Fibroblast of upper back skin (primary cell): ENCODE measurements at places on chromosomes 2 and 18.

DNA sequence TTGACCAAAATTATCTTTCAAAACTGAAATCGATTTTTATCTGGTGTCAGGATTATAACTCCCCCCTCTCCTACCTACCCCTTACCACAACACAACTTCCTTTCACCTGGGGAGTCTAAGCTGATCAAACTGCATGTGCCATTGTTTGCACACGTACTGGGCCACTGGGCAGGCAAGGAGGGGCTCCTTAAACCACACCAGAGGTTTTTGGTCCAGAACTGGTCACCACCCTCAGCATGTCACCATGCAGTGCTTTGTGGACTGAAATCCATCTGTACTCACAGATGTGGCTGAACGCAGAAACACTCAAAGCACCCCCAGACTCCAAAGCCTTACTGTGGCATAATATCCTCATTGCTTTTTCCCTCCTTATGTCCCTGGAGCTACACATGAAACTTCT lies 13.9 kb upstream of the ARHGAP25 start:
- no peak for DNase-seq

DNA sequence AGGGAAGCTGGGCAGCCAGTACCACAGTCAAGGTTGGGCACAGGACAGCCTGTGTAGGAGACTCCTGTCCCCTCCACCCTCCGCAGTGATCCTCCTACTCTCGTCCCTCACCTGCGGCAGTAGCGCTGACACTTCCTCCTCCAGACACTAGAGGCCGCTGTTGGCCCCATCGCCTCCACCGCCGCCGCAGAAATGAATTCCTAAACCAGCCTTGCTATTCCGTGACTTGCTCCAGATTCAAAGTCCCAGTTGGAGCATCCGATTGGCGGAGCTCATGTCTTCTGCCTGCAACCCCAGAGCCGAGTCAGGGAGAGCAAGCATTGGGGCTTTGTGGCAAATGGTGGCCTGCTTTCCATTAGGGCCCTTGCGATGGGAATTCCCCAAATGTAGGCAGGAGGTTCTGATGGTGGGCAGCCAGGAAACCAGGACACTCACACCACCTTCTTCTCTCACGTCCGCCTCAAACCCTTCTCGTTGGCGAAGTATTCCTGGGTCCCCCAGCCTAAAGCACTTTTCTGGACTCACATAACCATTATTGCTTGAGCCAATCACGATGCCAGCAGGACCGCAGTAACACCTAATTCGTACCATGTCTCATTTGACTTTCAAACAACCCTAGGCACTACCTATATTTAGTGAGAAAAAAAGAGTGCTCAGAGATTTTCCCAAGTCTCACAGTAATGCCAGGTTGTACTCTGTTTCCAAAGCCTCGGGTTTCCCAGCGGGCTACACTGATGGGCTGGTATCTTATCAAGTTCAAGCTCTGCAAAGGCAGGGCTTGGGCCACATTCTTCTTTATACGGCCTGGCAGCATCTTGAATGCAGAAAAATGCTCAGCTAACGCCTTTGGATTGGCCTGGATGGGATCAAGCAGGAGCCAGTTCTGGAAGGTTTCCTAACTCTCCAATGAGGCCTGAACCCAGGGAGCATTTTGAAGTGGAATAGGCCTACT lies 1.2 kb upstream of the DNAJB2 start:
- peak; percentile 86 for DNase-seq

DNA sequence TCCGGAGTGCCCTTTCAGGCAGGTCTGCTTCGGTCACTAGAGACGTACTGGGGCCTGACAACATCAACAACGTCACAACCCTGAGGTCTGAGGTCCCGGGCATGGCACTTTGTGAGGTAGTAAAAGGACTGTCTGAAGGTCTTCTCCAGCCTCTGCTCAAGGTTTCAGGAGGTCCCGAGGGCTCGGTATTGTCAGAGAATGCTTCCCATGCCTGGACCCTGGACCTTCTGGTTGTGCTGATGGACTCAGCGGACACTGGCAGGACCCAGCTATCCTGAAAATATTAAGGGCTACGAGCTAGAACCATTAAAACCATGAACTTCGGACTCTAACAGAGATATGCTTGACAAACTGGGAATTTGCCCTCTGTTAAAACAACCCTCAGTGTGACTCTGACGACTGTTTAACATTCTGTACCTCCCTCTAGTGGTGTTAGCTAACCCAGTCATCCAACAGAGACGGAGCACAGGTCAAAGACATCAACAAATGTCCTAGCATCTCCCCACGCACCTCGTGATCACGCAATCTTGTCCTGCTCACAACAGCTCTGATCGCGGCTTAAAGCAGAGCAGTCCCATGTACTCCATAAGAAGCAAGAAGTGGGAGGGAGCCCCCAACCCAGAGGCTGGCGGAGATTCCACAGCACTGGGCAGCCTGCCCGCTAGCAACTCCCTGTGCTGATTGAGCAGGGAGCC lies 96.5 kb downstream of the CCDC93 start:
- no peak for DNase-seq

DNA sequence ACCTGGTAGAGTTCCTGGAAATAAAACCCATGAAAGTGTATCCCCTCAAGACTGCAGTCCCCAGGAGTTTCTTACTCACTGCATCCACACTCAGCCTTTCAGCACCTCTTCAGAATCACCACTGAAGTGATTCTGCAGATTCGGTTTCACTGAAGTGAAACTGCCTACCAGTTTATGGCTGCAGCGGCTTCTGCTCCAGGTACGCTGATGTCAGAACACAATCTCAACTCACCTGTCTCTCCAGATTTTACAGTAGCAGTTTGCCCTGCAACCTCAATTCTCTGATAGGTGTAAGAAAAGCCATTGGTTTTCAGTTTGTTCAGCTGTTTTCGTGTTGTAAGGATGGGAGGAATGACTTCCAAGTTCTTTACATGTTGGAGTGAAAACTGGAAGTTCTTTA lies 124.8 kb downstream of the TSN start:
- DNase-seq: no peak

DNA sequence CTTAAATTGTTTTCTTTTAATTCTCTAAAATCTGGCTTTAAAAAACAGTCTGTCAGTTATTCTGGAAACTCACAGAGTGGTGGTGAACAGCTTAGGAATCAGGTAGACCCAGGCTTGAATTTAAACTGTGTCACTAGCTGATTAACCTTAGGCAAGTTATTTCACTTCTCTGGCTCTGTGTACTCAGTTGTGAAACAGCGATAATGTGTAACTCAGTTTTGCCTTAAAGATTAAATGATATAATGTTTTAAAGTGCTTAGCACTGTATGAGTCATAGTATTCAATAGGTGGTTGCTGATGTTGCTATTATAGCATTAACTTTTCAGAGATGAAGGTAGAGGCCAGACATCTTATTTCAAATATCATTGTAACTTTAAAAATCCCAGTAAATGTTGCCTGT lies 40.7 kb downstream of the PKP4 start:
- no peak for DNase-seq

GRCh38 chr2:69171116-69171896 lies 158.3 kb downstream of the ANTXR1 start:
- DNase-seq: peak; percentile 40

DNA sequence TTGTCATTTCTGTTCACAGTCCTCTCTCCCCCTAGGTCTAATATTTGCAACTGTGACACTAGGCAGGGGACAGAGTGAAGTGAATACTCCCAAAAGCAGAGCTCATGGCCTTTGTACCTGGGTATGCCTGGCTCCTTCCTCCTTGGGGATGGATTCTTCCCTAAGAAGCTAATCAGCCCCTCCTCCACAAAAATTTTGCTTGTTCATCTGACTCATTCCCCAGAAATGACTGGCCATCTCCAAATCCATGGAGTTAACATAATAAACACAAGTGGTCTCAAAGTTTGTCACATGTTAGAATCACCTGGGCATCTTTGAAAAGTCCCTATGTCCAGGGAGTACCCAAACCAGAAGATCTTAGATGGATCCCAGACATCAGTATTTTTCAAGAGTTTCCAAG lies 65.3 kb downstream of the SUCLG1 start:
- peak; percentile 25 for DNase-seq

- no peak for DNase-seq
Observed at GRCh38 chr2:120441744-120442471, 96.0 kb downstream of the INHBB start.

DNA sequence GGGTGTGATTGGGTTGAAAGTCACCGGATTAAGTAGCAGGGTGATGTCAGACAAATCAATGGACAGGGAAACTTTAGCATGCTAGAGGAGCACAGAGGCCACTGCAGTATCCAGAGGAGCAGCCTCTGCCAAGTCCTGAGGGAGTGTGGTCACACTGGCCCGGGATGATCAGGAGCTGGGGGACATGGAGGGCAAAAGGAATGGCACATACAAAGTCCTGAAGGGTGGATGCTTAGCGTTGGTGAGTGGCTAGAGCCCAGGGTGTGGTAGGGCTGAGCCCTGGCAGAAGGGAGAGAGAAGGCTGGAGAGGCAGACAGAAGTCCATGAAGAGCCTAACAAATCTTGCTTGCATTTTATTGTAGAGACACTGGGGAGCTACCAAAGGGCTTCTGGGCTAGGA lies 58.9 kb downstream of the RHBDD1 start:
- DNase-seq: no peak

DNA sequence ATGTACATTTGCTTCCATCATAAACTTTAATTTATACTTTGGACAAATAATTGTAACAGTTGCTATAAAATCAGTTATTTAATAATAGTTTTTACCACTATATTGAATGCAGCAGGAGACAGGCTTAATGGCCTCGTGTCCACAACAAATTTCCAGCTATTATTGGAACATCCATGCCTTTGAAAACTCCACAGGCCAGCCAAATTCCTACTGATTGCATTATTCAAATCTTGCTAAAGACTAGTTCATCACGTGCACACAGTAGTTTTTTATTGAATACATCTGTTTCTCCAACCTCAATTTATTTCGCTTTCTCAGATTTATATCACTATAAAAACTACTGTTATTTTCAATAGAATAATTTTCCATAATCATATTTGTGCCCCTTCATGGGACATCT lies 18.4 kb upstream of the PTPRM start:
- DNase-seq: no peak

DNA sequence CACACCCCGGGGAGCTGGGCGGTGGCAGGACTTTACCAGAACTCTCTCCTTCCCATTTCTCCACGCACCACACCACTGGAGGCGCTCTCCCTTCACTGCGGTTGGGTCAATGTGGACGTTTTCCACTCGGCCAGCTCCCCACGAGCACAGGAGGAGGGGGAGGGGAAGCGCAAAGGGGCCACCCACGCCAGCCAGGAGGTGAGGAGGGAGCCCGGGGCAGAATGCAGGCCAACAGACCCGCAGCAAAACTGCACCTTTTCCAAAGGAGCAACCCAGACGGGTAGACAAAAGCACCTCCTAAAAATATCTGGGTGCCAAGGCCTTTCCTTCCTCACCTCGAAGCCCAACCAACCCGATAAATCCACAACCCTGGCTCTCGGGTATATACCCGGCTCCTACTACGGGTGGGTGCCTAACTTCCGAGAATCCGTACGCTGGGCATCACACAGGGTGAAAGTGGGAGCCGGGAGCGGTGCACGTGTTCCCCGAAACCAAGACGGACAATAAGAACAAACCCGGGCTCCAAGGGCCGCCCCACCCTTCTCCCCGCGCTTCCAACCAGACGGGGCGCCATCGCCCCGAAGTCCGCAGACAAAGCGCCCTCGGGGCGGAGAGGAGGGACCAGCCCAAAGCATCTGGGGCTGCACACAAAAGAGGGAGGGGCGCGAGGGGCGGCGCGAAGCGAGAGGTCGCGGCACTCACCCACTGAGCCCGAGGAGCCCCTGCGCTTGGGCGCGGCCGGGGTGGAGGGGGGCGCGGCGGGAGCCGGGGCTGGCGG lies 1.0 kb downstream of the RTN4 start:
- DNase-seq: peak; percentile 83

- DNase-seq: peak; percentile 40
Observed at GRCh38 chr2:43288417-43289305, 62.3 kb upstream of the ZFP36L2 start.

- DNase-seq: no peak
Observed at GRCh38 chr2:11853197-11853588, 106.8 kb downstream of the LPIN1 start.
